ENCODE measurements at places on chromosomes 3 and 15.

- no peak for DNase-seq
Observed at GRCh38 chr3:80157546-80157945, 389.7 kb upstream of the ROBO1 start.

DNA sequence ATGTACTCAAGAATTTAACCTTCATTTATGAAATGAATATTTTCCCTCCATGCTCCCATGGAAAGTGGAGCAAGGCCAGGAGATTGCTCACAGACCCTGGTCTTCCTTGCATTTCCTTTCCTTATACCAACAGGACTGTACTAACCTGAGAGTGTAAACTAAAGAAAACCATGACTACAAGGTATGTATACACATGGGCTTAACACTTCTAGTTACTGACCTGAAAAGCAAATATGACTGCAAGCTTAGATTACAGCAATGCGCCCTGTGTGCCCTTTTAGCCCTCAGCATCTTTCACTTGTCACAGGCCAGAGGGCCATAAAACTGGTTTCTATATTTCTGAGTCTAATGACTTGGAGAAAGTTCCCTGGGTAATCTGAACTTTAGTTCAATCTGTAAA, 52.1 kb downstream of the NEK10 start:
- no peak for DNase-seq

GRCh38 chr15:33292717-33293307, 18.0 kb upstream of the RYR3 start:
- DNase-seq: peak; percentile 61

DNA sequence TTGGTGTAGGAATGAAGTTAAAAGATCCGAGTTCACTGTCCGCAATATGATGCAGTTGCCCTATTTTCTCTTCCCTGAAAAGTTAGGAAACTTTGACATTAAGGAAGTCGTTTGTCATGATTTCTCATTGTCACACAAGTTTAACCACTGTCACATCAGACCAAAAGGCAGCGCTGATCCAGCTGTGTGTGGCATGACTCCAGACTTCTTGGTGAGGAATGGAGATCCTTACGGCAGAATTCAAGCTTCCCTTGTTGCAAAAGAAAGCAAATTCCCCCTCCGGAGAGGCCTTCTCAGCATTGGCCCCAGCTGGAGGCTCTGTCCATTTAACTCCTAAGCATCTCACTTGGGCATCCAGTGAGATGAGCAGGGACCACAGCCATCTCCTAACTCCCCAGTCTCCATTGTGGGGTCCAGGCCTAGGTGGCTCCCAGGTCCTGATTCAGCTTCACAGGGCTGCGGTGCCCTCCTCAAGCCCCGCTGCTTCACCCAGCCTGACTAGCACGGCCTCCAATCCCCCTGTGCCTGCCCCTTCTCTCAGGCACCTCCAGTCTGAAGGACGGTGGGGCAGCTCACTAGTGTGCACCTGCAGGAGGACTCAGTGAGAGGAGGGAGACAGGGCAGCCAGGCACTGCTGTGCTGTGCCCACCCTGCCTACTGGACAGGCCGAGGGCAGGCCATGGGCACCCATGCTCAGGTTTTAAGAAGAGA, 159.5 kb downstream of the CHSY1 start:
- no peak for DNase-seq

GRCh38 chr3:190446573-190447279, 3.0 kb downstream of the TMEM207 start:
- DNase-seq: no peak

DNA sequence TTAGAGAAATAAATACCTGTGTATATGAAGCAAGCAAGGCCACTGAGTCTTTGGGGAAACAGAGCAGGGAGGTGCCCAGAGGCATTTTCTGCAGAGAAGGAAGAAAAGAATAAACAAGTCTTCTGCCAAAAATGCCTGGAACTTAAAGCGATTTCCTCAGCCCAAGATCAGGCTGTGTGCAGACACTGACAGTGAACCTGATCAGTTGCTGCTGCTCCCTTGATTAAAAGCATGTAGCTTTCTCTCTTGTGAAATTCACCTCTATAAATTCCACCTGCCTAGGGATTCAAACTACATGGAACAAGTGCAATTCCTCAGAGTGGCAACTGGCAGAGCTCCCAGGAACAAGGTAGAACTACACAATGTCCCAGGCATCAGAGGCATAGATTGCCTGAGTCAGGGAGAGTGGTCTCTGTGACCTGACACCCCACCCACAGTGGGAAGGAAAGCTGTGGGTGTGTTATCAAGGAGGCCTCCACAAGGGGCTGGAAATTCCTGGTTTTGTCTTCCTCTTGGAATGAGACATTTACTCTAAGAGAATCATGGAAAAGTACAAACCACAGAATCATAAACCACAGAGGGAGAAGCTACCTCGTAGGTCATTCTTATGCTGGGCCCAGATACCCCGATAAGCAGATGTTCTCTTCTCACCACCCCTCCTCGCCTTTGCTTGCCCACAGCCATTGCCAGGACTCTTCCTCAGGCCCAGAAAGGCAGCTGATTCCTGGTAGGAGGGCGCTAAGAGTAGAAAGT, 1.8 kb upstream of the ZBTB38 start:
- peak; percentile 4 for DNase-seq

DNA sequence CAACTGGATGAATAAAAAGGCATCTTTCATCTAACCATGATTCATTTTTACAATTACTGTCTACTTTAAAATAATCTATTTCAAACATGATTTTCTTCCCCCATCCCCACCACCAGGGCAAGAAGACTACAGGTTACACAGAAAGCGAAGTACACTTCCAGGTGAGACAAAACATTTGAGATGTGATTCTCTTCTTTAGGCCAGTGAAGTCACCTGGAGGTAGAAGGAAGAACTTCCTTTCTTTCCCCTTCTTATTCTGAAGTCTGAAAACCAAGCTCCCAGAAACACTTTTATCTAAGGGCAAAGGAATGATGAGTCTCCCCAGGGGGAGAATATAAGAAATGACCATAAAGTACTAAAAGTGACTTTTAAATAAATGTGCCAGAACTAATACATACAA, 36.7 kb downstream of the SHQ1 start:
- no peak for DNase-seq

Data from MM.1S (cell line).